ENCODE measurements at places on chromosomes 3 and 15.
A peak's percentile ranks its signal among the peaks of the same experiment; 100 is the strongest.

- no peak for DNase-seq
Measured at GRCh38 chr3:30664884-30665283, 58.5 kb downstream of the TGFBR2 start.

- no peak for DNase-seq
Measured at GRCh38 chr15:41182266-41182665, 48.3 kb downstream of the EXD1 start.

- DNase-seq: no peak
Measured at GRCh38 chr15:101054116-101054515, 135.0 kb downstream of the LRRK1 start.

DNA sequence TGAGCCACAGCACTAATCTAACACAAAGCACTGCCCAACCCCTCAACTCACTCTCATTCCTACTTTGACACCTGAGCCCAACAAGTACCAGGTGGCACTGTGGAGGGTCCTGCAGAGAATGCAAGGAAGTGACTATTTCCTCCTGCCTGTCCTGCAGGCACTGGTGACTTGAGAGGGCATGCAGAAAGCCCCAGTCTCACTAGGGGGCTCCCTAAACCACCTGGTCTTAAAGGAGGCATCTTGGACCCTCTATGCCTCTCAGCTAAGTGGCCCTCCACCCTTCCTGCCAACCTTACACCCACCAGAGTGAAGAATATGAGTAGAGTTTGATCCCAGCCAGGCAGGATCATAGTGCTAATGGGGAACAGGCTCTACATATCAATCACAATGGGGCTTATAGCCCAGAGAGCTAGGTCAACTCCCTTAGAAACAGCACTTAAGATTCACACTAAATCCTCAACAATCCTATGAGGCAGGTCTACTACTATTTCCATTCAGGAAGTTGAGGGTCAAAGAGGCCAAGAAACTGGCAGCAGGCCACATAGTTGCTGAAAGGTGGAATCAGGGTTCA is 15.2 kb downstream of the TRAIP start:
- DNase-seq: no peak

DNA sequence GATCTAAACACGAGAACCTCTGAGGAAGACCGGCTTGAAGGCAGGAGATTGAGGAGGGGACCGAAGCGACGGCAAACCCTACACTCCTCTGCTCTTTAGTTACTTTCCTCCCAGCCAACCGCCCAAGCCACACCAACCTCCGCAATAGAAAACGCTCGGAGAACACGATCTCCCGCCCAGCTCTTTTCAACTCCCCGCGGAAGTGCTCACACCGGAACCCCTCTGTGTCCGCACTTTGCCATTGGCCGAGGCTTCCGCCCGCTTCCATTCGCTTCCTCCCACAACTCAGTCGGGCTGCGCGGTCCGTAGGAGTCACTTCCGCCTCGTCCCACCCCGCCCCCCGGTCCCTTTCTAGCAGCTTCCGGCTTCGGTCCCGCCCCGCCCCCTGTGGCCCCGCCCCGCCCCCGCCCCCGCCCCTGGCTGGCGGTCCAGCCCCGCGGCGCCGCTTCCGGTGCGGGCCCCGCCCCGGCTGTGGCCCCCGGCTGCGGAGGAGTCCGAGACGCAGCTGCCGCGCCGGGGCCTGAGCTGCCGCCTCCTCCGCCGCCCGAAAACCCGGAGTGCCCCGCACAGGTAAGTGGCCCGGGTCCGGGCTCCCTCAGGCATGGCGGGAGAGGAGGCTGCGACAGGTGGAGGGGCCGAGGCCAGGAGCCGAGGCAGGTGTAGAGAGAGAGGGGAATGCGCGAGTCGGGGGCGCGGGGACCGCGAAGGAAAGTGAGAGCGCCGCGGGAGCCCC is at the start of gene ARID3B:
ARID3B (plus strand) TSS at position 460 of the 733 bp plus-strand sequence. CDS start 2,717 bp downstream, outside the sequence.
- peak; percentile 94 for DNase-seq

- DNase-seq: no peak
Measured at GRCh38 chr3:165658027-165658426, 179.2 kb downstream of the BCHE start.

GRCh38 chr3:58864480-58864879 is 185.3 kb downstream of the CFAP20DC start:
- DNase-seq: no peak

DNA sequence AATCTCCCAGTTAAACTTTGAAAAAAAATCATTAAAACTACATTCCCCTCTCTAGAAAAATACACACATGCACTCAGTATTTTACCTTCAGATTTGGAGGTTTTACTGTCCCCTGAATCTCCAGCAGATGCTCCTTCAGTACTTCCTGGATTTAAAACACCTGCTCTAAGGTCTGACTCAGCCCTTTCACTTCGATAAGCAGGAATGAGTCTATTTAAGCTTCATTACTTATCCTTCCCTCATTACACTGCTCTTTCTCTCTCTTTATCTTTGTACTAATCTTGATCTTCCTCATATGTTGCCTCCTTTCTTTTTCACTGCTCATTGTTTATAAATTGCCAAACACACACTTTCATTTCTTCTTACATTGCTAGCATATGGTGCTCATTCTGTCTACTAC is 443.9 kb downstream of the DIPK2A start:
- DNase-seq: no peak

GRCh38 chr15:75112848-75113492 is 88.7 kb upstream of the C15orf39 start:
- no peak for DNase-seq

GRCh38 chr3:123518892-123519485 is 65.9 kb downstream of the HACD2 start:
- DNase-seq: no peak

DNA sequence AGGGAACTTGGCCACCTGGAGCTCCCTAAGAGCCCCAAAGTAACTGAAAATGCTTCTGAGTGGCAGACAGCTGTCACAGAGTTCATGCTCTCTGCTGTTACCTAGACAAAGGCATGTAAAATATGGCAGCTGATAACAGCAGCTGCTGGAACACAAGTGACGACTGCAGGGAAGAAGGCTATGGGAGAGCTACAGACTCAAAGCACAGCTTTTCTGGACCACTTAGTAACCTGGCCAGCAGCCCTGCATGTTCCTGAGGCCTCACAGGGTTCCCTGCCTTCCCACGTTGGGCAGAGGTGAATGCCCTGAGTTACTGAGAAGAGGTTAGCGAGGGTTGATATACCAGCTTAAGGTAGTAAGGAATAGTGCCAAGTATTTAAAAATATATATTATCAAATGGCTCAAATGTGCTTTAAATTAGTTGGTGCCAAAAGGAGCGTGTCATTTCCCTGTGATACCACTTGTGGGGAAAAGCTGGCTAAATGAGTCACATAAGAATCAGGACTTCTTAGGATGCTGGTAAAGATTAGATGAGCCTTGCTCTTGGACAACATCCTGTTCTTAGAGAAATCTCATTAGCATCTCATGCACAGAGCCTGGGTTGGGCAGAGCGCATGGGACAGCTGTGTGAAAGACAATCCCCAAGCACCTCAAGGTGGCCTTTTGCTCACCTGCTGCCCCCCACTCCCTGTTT is 76.4 kb upstream of the SCN5A start:
- DNase-seq: no peak
